ENCODE measurements at places on chromosomes 13 and 19. TPM values are rescaled to one million over a fixed set of nuclear protein-coding genes. Genes with fewer than 3 reads are reported as not detected.

DNA sequence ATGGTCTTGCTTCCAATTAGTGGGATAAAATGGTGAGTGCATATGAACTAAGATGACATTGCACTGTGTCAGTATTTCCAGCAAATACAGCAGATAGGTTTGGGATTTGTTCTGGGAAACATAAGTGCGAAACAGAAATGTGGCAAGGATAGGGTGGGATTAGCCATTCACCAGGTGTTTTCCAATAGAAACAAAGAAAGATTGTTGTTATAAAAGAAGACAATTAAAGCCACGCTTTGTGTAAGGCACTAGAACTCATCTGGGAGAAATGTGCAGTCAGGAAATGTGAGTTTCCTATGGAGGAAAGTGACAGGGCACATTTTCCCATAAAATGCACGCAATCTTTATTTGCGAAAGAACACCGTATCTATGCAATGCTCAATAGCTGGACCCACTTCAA, 1547.8 kb downstream of the EFNB2 start:
- no peak for DNase-seq

- DNase-seq = no peak
Measured at GRCh38 chr13:96768524-96768923, 225.8 kb downstream of the OXGR1 start.

DNA sequence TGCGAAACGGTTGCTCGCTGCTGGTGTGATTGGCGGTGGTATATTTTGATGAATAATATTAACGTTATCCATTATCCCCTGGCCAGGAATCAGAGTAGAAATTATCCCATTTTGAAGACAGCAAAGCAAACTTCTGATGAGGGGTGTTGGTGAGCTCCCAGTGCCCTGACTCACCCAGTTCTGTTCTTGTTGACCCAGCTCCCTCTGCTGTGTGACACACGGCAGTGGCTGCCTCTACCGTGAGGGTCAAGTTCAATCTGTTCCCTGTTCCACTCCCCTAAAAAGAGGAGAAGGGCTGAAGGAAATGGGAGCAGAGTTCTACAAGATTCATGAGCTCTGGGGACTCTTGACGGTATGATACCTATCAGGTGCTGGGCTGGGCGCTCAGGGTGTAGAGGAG, 2.0 kb downstream of the CAMSAP3 start:
- DNase-seq = no peak

DNA sequence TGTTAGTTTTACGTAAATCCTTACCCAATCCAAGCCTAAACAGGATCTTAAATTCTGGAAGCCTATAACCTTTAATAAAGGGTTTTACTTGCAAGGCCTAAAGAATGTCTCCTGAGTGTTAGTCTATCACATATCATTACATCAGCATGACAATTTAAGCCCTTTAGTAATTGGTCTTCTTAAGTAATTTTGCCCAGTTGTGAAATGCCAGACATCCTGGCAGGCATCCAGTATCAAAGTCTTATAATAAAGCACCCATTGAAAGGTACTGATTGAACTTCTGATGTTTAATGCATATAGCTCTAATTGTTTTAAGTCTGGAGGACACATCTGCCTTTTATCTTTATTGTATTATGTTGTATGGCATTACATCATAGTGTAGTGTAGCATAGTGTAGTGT, 1078.9 kb downstream of the SLITRK1 start:
- no peak for DNase-seq

DNA sequence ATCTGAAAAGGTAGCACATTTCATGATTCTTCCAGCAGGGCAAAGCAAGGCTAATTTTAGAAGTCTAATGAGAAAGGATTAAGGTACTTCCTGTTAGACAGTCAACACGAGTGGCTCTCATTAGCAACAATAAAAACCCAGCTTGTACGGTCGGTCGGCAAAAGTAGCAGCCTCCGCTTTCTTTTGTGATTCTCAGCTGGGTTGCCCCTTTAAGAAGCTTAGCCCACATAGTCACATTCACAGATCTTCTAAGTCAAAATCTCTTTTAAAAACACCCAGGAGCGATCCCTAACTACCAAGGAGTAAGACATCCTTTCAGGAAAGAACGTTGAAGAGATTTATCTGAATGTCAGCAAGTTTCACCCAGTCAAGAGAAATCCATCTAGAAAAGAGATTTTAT, 684.8 kb downstream of the DIAPH3 start:
- no peak for DNase-seq

GRCh38 chr19:19372656-19373416, 32.6 kb upstream of the GATAD2A start:
- DNase-seq = no peak

DNA sequence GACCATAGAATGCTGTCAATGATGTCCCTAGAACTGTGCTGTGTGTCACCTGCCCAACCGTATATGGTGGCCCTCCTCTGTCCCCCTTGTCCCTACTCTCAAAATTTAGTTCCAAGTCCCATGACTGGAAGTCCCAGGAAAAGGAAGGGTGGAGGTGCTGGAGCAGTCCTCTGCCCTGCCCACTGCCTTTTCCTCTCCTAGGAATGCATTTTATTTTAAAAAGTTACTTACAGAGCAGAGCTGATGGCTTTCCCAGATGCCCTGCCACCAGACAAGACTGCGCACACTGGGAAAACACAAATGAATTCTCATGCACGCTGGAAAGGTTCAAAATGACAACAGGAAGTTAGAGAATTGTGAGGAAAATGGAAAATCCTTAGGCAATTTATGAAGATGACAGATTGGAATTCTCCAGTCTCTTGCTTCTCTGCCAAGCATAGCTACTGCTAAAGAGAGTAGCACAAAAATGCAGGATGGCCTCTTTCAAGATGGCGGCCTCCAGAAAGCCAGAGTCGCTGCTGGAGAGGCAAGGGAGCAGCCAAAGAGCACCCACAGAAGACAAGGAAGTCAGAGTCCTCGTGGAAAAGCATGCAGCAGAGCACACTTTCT, 117.1 kb upstream of the TSC22D1 start:
- DNase-seq = no peak

Gene KLF2
- 0.16 TPM for total RNA-seq

Gene TINCR
- 0.37 TPM for total RNA-seq

Gene SKA3
- 36.0 TPM for total RNA-seq

Gene MCEMP1
- total RNA-seq = not detected

Gene CLN5
- total RNA-seq = 17.5 TPM

Gene PCSK4
- 10.4 TPM for total RNA-seq

Gene NANOS3
- 1.6 TPM for total RNA-seq

Gene EXOC3L2
- total RNA-seq = 1.1 TPM

All from neural crest cell (in vitro differentiated cells).